Hepatocyte (in vitro differentiated cells): ENCODE measurements at places on chromosomes 2 and 18.

- DNase-seq = no peak
- no peaks in the 10 kb centered on the region for H3K27me3 ChIP-seq
- H3K27ac ChIP-seq = no peak overlapping the region
- H3K36me3 ChIP-seq = no peaks in the 10 kb centered on the region
- no peak overlapping the region for H3K4me3 ChIP-seq
- H3K4me1 ChIP-seq = peaks cover 10% of the 10 kb centered on the region
Observed at GRCh38 chr2:27316655-27317412, 6.1 kb downstream of the MPV17 start.

DNA sequence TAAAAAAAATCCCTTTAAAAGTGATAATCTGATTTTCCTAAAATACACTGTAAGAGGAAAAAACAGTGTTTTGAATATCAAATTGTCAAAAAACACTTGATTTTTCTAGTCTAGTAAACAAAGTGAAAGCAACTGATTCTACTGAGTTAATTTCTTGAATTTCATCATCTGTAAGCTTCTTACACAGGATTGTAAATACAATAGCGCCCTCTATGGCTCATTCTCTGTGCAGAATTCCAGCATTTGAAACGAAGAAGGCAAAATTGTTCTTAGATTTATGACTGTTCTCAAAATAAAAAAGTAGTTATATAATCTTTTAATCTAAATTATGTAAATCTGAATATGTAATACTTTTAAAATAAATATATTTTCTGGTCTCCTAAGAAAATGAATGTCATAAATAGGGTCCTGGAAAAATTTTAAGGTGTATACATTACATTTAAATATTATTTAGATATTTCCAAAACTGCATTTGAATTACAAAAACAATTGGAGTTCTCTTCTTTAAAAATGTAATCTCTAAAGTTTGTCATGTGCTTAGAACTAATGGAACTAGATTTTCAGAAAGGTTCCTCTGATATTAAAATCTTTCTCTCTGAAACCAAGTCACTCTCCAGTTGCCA is 176.9 kb upstream of the MC4R start:
- H3K4me3 ChIP-seq = no peak overlapping the region
- no peak overlapping the region for H3K27ac ChIP-seq
- DNase-seq = peak; percentile 87
- H3K27me3 ChIP-seq = no peaks in the 10 kb centered on the region

- DNase-seq = no peak
- H3K4me1 ChIP-seq = no peaks in the 10 kb centered on the region
- no peaks in the 10 kb centered on the region for H3K27me3 ChIP-seq
- no peak overlapping the region for H3K4me3 ChIP-seq
- no peaks in the 10 kb centered on the region for H3K36me3 ChIP-seq
- no peak overlapping the region for H3K27ac ChIP-seq
Observed at GRCh38 chr2:148853458-148853857, 21.6 kb upstream of the KIF5C start.

GRCh38 chr2:152513681-152514080 is 178.7 kb downstream of the FMNL2 start:
- no peaks in the 10 kb centered on the region for H3K27me3 ChIP-seq
- no peaks in the 10 kb centered on the region for H3K36me3 ChIP-seq
- peaks cover 7% of the 10 kb centered on the region for H3K4me1 ChIP-seq
- DNase-seq = no peak
- no peak overlapping the region for H3K27ac ChIP-seq

GRCh38 chr18:57054891-57055290 is 92.0 kb upstream of the BOD1L2 start:
- peaks cover 13% of the 10 kb centered on the region for H3K4me1 ChIP-seq
- H3K27me3 ChIP-seq = no peaks in the 10 kb centered on the region
- H3K36me3 ChIP-seq = no peaks in the 10 kb centered on the region
- no peak overlapping the region for H3K27ac ChIP-seq
- no peak for DNase-seq

GRCh38 chr2:158676696-158677095 is 118.4 kb upstream of the DAPL1 start:
- H3K4me1 ChIP-seq = no peaks in the 10 kb centered on the region
- H3K27ac ChIP-seq = no peak overlapping the region
- no peak for DNase-seq
- H3K27me3 ChIP-seq = no peaks in the 10 kb centered on the region
- H3K4me3 ChIP-seq = no peak overlapping the region

DNA sequence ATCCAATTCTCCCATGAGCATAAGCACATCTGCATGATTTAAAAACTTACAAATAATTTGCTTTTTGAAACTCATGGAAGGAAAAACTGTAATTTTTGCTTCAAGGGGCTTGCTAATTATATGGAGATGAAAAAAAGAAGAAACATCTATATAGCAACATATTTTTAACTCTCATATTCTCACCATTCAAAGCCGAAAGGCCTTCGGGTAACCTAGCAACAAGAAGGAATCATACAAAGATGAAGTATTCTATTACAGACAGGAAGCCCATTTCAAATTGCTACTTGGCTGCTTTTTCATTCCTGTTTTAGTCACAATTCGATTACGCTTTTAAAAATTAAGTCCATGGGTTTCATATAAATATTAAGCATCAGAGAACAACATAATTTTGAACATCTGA is 39.2 kb upstream of the RNU4ATAC start:
- no peaks in the 10 kb centered on the region for H3K36me3 ChIP-seq
- peaks cover 12% of the 10 kb centered on the region for H3K4me1 ChIP-seq
- H3K27ac ChIP-seq = no peak overlapping the region
- no peak for DNase-seq
- H3K27me3 ChIP-seq = no peaks in the 10 kb centered on the region

- H3K27me3 ChIP-seq = no peaks in the 10 kb centered on the region
- no peak overlapping the region for H3K4me3 ChIP-seq
- H3K36me3 ChIP-seq = no peaks in the 10 kb centered on the region
- no peak for DNase-seq
- H3K27ac ChIP-seq = peak overlapping the region; percentile 90
Observed at GRCh38 chr18:21684731-21685130, 19.8 kb downstream of the ABHD3 start.

DNA sequence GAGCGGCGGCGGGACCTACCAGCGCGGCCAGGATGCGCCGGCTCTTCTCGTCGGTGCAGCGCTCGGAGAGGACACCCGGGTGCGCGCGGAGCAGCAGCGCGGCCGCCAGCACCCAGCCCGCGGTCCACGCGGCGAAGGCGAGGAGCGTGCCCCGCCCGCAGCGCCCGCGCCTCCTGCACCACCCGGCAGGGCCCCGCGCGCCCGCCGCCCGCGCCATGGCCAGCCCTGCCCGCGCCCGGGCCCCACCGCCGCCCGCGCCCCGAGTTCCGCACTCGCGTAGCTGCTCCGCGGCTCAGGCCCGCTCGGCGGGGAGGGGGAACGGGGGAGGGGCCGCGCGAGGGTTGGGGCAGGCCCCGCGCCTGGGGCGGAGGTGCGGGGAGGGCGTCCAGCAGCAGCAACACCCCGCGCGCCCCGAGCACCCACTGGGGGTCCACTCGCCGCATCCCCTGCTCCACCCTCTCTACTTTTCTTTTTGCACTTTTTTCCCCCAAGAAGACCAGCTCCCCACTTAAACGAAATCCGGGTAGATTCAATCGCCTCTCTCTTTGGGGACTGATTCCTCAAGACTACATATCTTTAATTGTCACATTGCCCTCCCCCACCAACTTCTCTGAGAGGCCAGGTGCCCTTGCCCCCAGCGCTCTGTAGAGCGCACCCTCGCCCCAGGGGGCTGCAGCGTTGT is at the start of gene DIPK1C:
Gene DIPK1C, minus strand, starts transcription at position 266 of the 682 bp plus-strand sequence. Its CDS starts 49 bp downstream, at position 217.
- H3K36me3 ChIP-seq = no peaks in the 10 kb centered on the region
- H3K27ac ChIP-seq = no peak within 1 kb of the TSS
- DNase-seq = peak; percentile 26
- H3K27me3 ChIP-seq = peaks cover 63% of the 10 kb centered on the region

GRCh38 chr2:14910654-14911053 is 278.1 kb downstream of the LRATD1 start:
- no peak overlapping the region for H3K27ac ChIP-seq
- H3K36me3 ChIP-seq = no peaks in the 10 kb centered on the region
- no peaks in the 10 kb centered on the region for H3K27me3 ChIP-seq

DNA sequence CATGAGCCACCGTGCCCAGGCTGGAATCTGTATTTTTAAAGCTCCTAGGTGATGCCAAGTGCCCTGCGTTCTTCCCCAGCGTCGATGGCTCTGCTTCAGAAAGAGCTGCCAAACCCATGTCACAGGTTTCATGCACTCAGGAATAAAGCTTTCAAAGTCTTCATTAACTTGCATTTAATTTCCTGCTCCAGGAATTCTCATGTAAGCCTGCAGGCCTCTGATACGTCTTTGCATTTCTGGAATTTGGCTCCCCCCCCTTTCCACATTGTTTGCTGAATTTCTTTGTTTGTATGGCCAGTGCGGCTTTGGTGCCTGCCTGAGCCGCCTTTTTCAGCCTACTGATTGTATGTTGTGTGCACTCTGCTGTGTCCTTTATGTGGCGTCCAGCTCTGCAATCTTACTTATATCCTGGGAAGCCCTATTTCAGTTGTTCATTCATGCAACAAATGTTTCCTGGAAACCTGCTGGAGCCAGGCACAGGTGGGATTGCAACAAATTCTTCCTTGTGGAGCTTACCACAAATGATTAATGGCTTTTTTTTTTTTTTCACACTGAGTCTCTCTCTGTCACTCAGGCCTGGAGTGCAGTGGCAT is 17.9 kb upstream of the OTOF start:
- H3K27me3 ChIP-seq = no peaks in the 10 kb centered on the region
- H3K4me1 ChIP-seq = no peaks in the 10 kb centered on the region
- H3K4me3 ChIP-seq = no peak overlapping the region
- no peak for DNase-seq

DNA sequence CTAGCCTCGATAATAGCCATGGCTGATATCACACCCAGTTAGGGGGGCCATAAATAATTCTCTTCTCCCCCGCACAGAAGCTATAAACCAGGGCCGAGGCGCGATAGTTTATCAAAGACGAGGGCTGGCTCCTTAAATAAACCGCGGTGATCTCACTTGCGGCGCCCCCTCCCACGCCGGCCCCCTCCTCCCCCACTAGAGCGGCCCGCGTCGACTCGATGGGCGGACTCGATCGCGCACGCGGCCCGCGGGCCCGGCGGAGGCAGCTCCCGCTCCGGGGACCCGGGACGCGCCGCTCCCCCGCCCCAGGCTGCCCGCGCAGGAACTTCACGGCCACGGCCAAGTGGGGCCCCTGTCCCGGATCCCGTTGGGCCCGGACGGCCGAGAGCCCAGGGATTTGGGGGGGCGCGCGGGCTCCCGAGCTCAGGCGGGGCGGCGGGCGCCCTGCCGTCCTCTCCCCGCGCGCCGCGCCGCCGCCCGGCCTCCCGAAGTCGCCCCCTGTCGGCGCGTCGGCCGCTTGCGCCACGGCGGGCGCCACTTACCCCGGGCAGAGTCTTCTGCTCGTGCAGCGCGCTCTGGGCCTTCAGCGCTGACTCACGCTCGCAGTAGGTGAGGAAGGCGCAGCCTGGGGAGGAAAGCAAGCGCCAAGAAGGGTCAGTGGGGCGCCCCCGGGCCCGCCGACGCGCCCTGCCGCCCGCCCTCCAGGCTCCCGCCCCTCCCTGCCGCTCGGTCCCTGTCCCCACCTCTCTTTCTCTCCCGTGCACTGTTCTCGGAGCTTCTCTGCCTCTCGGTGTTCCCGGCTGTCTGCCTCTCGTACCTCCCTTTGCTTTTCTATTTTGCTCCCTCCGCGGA is 80.4 kb downstream of the CELF4 start:
- peaks cover 57% of the 10 kb centered on the region for H3K27me3 ChIP-seq
- H3K4me1 ChIP-seq = no peaks in the 10 kb centered on the region
- H3K27ac ChIP-seq = no peak overlapping the region
- peak; percentile 83 for DNase-seq
- no peak overlapping the region for H3K4me3 ChIP-seq

GRCh38 chr18:24894880-24895279 is 434.4 kb downstream of the HRH4 start:
- H3K27ac ChIP-seq = no peak overlapping the region
- no peaks in the 10 kb centered on the region for H3K27me3 ChIP-seq
- H3K4me1 ChIP-seq = no peaks in the 10 kb centered on the region
- no peak for DNase-seq
- H3K36me3 ChIP-seq = no peaks in the 10 kb centered on the region

GRCh38 chr18:35508746-35509338 is 11.1 kb upstream of the INO80C start:
- H3K36me3 ChIP-seq = no peaks in the 10 kb centered on the region
- H3K4me3 ChIP-seq = no peak overlapping the region
- no peaks in the 10 kb centered on the region for H3K4me1 ChIP-seq
- DNase-seq = no peak
- H3K27me3 ChIP-seq = no peaks in the 10 kb centered on the region

DNA sequence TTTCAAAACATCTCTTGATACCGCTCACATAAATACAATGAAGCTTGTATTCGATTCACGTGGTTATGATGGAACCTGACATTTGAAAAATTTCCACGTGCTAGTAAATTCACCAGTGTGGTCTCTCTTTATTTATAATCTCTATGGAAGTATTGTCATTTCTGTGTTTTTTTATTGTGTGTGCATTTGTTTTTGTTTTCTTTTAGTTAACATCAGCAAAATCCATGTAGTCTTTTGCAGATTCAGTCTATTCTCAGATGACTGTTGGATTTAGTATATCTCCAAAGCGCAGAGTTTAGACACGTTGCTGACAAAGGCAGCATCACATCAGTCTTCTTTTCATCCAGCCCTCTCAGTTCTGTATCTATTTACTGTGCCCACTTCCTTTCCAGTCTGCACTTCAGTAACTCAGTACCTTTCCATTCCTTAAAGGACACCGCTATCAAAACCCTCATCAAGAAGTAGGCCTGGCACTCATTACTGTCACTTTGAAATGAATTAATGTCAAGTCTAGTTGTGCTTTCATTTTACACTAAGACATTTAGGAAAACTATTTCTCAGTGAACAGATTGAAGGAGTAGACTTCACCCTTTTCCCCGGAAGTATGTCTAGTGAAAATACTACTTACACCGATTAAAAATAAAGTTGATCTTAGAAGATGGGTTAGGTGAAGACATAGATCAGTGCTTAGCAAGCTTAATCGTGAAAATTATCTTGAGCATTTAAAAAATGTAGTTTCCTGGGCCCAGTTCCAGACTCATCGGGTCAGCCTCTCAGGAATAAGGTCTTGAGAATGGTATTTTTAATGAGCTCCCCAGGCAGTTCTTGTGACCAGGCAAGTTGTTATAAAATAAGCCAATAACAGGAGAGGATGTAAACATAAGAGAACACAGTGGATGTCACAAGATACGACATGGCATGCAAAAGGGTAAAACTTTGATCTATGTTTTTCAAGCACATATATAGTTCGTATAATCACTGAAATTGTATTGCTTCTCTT is 506.8 kb upstream of the ZEB2 start:
- DNase-seq = no peak
- H3K27me3 ChIP-seq = no peaks in the 10 kb centered on the region
- no peaks in the 10 kb centered on the region for H3K36me3 ChIP-seq
- peak overlapping the region; percentile 26 for H3K27ac ChIP-seq
- peaks cover 12% of the 10 kb centered on the region for H3K4me1 ChIP-seq
